ENCODE measurements at places on chromosomes 7 and 10.

GRCh38 chr10:33112831-33113455 lies 154.9 kb upstream of the ITGB1 start:
- DNase-seq: no peak

GRCh38 chr10:60521974-60522405 lies 132.3 kb upstream of the ANK3 start:
- peak; percentile 91 for DNase-seq

DNA sequence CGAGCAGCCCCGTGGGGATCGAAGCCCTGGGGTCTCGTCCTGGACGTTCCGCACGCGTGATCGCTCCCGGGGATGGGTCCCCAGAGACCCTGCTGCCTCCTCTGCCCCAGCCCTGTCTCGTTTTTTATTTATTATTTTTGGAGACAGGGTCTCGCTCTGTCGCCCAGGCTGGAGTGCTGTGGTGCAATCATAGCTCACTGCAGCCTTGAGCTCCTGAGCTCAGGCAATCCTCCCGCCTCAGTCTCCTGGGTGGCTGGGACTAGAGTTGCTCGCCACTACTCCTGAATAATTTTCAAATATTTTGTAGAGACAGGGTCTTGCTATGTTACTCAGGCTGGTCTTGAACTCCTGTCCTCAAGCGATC lies 319 bp upstream of the STX1A start:
- no peak for DNase-seq

- no peak for DNase-seq
Observed at GRCh38 chr10:1882728-1883127, 145.4 kb upstream of the ADARB2 start.

GRCh38 chr7:76133164-76133775 lies 68.4 kb upstream of the SRRM3 start:
- no peak for DNase-seq

GRCh38 chr10:23676296-23676695 lies 237.4 kb downstream of the OTUD1 start:
- no peak for DNase-seq

DNA sequence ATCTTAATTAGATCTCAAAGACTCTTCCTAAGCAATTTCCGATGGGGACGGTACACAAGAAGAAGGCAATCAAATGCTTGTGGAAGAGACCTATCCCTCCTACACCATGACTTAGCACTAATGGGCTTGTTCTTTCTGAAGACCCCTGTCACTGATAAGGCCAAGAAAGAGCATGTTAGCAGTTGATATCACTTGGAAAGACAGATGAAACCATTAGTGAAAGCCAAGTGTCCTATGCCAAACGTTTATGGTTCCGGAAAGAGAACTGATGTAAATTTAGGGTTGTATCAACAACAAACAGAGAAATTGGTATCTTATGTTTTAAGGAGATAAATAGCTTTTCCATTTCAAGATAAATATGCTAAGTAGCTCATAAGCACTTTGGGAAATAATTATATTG lies 6.5 kb downstream of the UROS start:
- DNase-seq: no peak

- no peak for DNase-seq
Observed at GRCh38 chr10:27832826-27833225, 87.2 kb upstream of the MKX start.

All from NCI-H69 (cell line).